CD4-positive, alpha-beta T cell treated with Interleukin-17A for 4 hours (primary cell): ENCODE measurements at places on chromosomes 3 and 15.

DNA sequence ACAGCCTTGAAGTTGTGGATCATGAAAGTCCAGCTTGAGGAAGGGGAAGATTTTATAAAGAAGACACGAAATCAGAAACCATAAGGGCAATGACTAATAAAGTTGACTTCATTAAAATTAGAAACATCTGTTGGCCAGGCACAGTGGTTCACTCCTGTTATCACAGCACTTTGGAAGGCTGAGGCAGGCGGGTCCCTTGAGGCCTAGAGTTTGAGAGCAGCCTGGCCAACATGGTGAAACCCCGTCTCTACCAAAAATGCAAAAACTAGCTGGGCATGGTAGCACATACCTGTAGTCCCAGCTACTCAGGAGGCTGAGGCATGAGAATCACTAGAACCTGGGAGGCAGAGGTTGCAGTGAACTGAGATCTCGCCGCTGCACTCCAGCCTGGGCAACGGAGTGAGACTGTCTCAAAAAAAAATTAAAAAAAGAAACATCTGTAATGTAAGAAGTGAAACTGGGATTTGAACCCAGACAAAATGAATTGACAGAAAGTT, 7.9 kb upstream of the UBXN7 start:
- no peak for DNase-seq

DNA sequence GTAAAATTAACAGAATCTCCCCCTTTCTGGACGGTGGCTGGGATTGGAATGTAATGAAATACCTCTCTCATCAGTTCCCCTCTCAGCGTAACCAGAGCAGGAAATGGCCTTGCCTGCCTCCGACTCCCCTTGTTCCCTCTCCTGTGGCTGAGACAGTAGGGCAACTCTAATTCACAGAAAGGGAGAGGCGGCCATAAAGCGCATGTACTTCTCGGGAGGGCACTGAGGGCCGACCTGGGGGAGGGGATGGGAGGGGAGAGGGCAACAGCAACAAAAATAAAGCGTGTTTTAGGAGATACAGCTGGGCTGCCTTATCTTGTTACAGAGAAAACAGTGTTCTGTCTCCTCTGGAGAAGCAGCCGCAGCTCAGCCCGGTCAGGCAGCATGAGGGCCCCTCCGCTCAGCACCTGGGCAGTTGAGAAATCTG, 783.3 kb upstream of the ARRDC4 start:
- DNase-seq, result no peak

DNA sequence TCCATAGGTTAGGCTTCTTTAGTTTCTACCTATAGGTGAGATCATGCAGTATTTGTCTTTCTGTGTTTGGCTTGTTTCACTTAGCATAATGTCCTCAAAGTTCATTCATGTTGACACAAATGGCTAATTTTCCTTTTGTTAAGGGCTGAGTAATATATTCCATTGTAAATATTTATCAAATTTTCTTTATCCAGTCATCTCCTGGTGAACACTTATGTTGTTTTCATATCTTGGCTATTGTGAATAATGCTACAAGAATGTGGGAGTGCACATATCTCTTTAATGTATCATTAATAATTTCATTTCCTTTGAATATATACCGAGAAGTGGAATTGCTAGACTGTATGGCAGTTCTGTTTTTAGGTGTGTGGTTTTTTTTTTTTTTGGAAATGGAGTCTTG, 250.9 kb upstream of the SEMA6D start:
- no peak for DNase-seq

DNA sequence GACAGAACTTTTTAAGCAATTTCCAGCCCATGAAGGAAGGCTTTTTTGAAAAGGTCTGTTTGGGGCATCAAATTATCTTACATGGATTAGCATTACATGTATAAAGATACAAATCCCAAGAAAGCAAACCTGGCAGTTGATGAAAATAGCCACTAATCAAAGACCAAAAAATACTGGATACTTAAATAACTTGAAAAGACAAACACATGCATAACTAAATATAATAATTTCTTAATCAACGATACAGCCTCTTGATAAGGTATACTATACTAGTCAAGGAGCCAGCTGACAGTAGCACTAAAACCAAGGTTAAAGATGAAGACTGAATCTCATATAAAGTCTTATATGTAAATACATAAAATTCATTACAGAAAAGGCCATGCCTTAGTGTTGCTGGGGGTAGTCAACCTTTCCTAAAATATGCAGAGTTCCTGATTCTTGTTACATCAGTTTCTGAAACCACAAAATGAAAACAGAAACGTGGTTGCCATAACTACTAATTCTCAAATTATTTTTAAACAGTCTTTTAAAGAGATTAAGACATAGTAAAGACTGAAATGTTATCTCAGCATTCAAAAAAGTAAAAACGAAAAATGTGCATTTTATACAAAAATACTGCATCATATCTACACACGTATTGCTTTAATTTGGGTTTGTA, 2.0 kb downstream of the ANKRD28 start:
- DNase-seq, result no peak

GRCh38 chr3:188476935-188477334, 323.0 kb downstream of the LPP start:
- DNase-seq, result no peak

GRCh38 chr3:119834754-119835370, 53.0 kb downstream of the NR1I2 start:
- DNase-seq, result no peak

DNA sequence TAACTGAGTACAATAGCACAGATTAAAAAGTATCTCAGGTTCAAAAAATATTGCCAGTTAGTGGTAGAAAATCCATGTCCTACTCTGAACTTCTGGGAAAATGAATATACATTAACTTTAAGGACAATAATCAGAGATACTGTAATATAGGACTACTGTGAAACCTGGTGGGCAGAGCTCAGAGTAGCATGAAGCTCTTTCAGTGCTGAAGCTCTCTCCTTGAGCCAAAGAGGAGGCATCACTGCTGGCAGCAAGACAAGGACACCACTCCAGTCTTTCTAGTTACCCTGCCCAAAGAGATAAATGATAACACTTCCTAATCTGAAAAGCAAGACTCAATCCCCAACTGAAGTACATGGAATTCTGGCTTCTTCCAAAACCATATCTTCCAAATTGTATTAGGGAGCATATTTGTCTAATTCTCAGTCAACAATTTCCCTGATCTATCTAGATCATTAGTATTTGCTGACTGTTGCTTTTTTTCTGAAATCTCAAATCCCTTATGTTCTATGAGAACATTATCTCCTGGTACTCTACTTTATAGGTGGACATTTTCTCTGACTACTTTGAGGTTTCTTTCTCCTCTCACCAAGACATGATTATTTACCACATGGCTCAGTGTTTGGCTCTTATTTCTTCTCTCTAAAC, 55.9 kb downstream of the CLDN1 start:
- no peak for DNase-seq

- no peak for DNase-seq
These were observed 14.3 kb downstream of the OXTR start for GRCh38 chr3:8755097-8755496.

- DNase-seq, result no peak
These were observed 25.8 kb upstream of the LRRFIP2 start for GRCh38 chr3:37200141-37200540.

DNA sequence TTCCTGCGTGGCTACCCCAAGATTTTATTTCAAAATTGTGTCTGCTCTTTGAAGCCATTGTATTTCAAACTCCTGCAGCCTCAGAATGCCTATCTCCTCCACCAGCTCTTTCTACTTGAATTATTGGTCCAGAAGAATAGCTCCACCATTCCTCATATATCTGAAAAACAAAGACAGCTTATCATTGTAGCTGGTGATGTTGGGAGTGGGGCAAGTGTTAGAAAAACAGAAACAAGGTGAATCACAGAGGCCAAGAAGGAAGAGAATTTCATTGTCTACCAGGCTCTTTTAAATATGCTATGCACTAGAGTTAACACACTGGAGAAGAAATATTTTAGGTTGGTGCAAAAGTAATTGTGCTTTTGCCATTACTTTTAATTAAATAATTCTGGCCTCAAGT, 307.9 kb upstream of the ROPN1 start:
- no peak for DNase-seq

GRCh38 chr3:16428612-16429011, 84.9 kb downstream of the RFTN1 start:
- no peak for DNase-seq

DNA sequence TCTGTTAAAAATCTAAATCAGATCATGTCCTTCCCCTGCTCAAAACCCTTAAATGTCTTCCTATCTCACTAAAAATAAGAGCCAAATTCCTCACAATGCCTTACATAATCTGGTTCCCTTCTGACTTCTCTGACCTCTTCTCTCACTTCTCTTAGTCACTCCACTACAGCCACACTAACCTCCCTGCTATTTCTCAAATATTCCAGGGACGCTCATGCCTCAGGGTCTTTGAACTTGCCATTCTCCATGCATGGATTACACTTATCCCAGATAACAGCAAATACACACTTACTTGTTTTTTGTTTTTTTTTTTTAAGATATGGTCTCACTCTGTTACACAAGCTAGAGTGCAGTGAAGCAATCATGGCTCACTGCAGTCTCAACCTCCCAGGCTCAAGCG, 8.5 kb downstream of the TP53BP1 start:
- no peak for DNase-seq

- no peak for DNase-seq
These were observed 223.1 kb downstream of the RPLP1 start for GRCh38 chr15:69675731-69676130.

GRCh38 chr3:11643605-11644087, at the start of gene VGLL4:
Gene VGLL4, minus strand, starts transcription at chr3:11643915. Its CDS starts 397 bp downstream, at chr3:11643518.
- DNase-seq, result peak; percentile 80

DNA sequence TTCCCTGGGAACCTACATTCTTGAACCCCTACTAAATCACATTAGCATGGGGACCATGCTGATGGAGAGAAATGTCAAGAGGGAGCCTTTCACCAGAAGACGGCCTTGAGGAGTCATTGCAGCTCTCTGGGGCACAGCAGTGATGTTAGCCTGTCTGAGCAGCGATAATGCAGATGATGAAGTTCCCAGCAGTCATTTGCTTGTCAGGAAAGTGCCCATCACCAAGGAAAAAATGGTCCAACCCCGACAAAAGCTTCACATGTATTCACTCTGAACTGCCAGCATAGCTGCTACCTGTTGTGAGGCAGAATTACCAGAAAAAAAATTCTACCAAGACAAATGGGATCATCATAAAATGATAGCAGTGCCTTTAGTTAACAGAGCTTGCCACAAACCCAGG, 238.4 kb upstream of the UMPS start:
- no peak for DNase-seq

DNA sequence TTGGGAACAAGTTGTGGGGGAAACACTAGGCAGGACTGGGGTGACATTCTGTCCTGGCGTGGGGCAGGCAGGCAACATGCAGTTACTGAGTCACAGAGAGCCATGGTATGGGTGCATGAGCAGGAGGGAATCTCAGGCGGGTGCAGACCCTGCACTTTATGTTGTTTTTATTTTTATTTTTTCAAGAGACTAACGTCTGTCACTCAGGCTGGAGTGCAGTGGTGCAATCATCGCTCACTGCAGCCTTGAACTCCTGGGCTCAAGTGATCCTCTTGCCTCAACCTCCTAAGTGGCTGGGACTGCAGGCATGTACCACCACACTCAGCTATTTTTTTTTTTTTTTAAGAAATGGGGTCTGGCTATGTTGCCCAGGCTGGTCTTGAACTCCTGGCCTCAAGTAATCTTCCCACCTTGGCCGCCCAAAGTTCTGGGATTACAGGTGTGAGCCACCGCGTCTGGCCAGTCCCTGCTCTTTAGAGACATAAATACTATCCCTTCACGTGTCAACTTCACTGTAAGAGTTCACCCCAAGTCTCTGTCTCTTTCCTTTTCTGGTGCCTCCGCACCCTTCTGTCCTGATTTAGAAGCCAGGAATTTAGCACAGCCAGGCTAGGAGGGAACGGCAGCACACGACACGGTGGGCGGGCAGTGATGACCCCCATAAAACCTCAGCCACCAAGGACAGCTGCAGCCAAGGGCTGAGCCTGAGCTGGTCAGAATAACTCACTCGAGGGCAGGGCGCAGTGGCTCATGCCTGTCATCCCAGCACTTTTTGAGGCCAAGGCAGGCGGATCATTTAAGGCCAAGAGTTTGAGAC, 72.8 kb upstream of the IQSEC1 start:
- DNase-seq, result no peak

DNA sequence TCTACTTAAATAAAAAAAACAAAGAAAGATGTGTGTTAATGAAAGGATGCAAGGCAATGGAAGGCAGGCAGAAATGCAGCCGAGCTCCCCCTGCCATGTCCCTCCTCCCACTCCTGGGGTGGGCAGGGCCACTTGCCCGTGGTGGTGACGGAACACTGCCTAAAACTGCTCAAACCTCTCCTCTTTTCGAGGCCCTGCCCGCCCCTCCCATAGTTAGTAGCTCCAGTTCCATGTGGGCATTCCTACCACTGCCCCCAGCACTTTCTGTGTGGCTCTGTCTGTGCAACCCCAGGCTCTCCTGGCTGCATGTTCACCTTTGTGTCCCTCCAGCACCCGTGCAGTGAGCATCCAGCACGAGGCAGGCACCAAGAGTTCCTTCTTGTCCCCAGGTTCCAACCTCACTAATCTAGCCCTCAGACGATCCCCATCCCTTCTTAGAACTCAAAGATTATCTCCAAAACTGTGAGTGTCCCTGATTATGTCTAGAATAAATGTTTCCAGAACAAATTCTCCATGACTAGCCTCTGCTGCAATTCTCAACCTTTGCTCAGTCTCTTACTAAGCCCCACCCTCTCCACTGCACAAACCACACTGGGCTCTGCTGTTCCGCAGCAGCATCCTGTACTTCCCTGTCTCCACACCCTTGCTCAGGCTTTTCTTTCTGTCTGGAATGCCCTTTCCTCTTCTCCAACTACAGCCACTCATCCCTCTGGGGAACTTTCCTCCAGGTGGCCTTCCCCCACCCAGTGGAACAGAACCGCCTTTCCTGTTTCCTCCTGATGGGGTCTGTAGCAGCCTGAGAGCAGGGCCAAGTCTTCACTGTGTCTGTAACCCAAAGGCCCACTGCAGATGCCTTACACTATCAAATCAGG, 32.6 kb upstream of the SPTBN5 start:
- peak; percentile 45 for DNase-seq

GRCh38 chr15:92082006-92082843, 228.7 kb downstream of the SLCO3A1 start:
- DNase-seq, result peak; percentile 65

- no peak for DNase-seq
These were observed 18.6 kb downstream of the ATRIP start for GRCh38 chr3:48465237-48465530.

- DNase-seq, result no peak
These were observed 4.1 kb upstream of the ACTC1 start for GRCh38 chr15:34799149-34800101.

DNA sequence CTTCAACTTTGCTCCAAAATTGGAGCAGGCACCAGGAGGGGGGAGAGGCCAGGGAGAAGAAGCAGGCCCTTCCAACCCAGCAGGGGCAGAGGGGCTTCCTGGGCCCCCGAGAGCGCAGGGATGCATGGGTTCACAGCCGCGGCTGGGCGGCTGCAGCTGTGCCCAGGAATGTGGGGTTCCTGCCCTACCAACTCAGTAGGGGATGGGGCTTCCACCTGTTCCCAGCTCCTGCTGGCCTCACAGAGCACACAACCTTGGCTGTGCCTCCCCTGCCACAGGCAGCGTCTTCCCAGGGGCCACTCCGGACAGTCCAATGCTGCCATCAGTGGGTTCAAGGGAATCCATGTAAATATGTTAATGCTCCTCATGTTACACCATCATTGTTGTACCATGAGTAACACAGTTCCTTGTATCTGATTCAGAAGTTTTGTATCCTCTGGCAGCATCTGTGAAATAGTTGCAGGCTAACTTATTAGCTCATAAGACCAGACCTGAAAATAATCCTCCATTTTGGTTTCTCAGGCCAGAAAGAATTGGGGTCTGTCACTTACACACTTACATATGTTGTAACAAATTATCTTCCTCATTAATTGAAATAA, 12.1 kb upstream of the SIAH2 start:
- no peak for DNase-seq

GRCh38 chr15:83063551-83063950, 3.5 kb downstream of the BTBD1 start:
- DNase-seq, result no peak
